ENCODE measurements at places on chromosomes 7 and 10. TPM values are rescaled to one million over a fixed set of nuclear protein-coding genes. Genes with fewer than 3 reads are reported as not detected.

The ANKRD22 gene
- 0.91 TPM for polyA plus RNA-seq

The GATA3 gene
- polyA plus RNA-seq, result 2.8 TPM

The PPP1R3C gene
- 209 TPM for polyA plus RNA-seq

The STRIP2 gene
- polyA plus RNA-seq, result 5.4 TPM

The PBLD gene
- 13.6 TPM for polyA plus RNA-seq

- DNase-seq, result no peak
These were observed 108.6 kb downstream of the PPP1R3A start for GRCh38 chr7:113810080-113810744.

GRCh38 chr10:80493522-80494051 lies 39.5 kb downstream of the TSPAN14 start:
- DNase-seq, result no peak

GRCh38 chr10:93077860-93078337 lies 4.2 kb downstream of the CYP26A1 start:
- DNase-seq, result no peak

GRCh38 chr10:87860816-87861403 lies 2.4 kb downstream of the KLLN start:
- DNase-seq, result no peak

- DNase-seq, result no peak
These were observed 53.8 kb upstream of the ITGB8 start for GRCh38 chr7:20276705-20277472.

GRCh38 chr10:128167926-128168520 lies 41.8 kb upstream of the MKI67 start:
- no peak for DNase-seq

GRCh38 chr7:170551-171363 lies 21.6 kb upstream of the FAM20C start:
- no peak for DNase-seq

GRCh38 chr7:147492606-147493005 lies 1098.0 kb upstream of the C7orf33 start:
- DNase-seq, result no peak

- DNase-seq, result no peak
These were observed 200.3 kb downstream of the CACNB2 start for GRCh38 chr10:18340496-18341051.

DNA sequence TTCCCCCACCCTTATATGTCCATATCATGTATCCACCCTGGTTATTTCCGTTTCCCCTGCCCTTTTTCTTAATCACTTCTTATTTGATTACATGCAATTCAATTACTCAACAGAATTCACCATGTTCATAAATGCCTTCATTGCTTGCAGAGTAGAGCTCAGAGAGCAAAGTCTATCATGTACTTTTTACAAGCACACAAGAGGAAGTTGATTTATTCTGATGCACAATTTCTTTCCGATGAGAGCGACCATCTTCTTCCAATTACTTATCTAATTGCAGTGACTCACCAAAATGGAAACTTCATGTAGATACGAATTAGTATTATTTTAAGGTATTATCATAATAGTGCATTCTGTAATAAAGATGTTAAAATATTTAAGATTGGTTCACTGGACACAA lies 430.5 kb upstream of the KLF6 start:
- DNase-seq, result no peak

DNA sequence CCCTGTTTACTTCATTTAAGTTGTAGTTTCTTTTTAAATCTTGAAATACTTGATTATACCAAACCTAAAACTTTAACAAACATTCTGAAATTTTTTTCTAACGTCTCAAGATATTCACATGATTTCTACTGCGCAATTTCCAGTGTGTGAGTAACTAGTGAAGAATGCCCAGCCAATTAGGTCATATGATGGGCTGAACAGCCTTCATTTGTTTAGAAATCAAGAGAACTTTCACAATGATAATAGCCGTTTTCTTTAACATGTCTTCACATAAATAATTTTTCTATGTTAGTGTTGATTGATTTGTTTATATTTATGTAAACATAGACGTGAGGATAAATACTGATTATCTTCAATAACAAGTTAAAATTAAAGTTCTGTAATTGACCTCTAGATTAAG lies 21.8 kb downstream of the STAM start:
- DNase-seq, result peak; percentile 57

DNA sequence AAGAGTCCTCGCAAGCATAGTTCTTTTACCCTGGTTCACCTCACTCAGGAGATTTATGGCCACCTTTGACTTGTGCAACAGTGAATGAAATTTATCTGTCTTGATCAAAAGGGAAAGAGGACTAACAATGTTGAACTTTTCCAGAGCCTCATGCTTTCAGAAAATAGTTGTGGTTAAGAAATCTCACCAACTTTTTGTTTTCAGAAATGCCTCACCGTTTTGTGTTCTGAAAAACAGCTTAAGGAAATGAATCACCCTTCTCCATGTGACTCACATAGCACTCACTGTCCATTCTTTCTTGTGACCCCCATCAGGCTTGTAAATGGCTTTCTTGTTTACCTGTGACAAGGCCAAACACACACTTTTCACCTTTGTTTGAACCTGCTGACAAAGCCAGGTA lies 148.6 kb upstream of the FAM3C start:
- no peak for DNase-seq

DNA sequence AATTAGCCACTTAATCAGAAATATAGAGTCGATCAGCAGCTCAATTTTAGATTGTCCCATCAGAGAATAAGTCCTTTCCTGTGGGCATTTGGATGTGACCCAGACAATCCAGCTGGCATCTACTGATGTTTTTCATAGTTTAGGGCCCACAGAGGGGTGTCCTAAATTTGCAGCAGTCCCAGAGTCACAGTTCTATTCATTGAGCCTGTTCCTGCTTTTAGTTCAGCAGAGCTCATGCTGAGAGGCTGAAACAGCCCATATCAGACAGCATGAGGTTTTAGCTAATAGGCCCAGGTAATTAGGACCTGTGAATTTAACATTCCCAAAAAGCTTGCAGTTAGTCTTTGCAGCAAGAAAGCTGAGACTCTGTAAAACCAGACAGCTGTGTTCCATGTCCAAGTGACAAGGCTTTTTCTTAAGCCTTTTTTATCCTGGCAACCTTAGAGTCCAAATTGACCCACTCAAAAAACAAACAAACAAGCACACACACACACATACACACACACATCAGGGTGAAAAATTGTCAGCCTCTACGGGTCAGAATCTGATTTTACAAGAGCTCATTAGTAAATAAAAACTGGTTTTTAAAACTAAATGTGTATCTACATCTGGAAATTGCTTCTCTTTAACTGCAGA lies 33.7 kb downstream of the ANKIB1 start:
- no peak for DNase-seq

DNA sequence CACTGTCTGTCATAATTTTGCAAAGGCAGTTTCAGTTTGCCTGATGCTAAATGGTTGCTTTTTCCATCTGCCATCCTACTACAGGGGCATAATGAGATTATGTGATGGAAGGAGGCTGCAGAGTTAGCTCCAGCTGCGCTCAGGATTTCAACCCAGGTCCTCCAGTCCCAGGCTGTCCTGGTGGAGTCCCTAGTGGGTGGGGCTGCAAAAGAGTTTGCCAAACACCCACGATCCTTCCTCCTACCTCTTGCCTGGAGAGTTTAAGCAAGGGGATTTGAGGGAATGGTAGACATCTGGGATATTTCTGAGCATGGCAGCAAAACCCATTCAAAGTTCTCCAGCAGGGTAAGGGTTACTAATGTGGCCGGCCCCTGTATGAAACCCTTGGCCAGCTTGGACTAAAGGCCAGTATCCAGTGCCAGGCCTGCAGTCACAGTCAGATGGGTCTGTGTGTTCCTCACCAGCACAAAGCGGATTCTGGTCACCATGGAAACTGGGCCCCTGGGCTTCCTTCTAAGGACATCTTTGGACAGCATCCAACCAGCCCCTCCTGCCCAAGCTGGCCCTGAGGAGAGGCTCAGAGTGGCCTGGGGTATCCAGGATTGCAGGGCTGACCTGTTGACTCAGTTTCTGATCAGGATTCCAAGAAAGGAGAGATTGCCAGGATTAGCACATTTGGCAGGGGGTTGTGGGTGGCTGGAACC lies 42.7 kb upstream of the CHST3 start:
- peak; percentile 45 for DNase-seq

- peak; percentile 63 for DNase-seq
These were observed 289.6 kb downstream of the SFMBT2 start for GRCh38 chr10:7121154-7121797.

GRCh38 chr10:25694971-25695370 lies 239.1 kb upstream of the MYO3A start:
- DNase-seq, result no peak

- DNase-seq, result peak; percentile 59
These were observed 1.0 kb downstream of the NPM3 start for GRCh38 chr10:101781984-101782810.

DNA sequence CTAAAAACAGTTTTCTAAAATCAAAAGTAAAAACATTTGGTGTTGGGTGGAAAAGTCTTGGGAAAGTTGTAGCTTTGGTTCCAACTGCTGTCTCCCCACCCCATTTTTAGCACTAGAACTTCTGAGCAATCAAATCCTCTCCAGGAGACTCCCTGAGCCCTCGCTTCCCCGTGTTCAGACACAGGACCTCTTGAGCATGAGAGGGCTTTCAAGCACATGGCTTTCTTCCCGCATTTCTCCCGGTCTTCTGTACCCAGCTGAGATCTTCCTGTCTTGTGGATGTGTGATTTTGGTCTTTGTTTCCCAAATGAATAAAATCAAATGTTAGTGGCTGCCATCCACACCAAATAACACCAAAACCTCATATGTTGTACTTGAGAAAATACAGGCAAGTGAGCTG lies 5.0 kb downstream of the CXCL12 start:
- no peak for DNase-seq

DNA sequence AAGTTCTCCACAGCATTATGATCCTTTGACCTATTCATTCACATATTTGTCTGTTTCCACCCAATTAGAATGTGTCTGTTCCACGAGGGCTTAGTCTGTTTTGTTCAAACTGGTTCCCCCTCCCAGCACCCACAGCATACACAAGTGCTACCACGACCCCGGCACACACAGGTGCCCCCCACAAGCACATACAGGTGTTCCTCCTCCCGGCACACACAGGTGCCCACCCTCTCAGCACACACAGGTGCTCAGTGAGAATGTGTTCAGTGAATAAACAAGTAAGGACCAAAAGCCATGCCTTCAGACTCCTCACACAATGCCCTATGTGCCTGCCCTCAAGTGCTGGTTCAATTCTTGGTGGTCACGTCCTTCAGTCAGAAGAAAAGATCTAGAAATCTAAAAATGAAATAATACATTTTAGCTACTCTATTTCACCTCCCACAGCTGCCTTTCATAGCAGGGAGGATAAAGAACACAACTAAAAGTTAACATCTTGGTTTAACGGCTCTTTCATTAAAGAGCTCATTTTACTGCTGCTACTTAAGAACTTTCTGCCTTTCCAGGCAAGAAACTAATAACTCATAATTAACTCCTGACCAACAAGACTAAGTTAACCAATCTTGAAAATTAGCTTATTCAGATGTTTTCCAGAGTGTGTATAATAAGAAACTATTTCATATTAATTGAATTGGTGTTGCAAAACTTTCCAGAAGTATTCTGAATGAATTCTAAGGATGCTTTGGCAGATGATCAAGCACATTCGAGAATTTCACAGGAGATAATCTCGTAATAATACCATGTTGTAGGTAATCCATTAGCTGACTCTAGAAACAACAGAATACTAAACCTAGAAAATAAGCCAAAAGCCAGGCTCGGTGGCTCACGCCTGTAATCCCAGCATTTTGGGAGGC lies 2.3 kb downstream of the DNMBP start:
- DNase-seq, result no peak

- no peak for DNase-seq
These were observed 20.0 kb downstream of the STRIP2 start for GRCh38 chr7:129454249-129454551.

All from left lung (tissue), 14 donors.